ENCODE measurements at places on chromosomes 4 and X. TPM values are rescaled to one million over a fixed set of nuclear protein-coding genes. Genes with fewer than 3 reads are reported as not detected.

The F9 gene
- total RNA-seq: 0.08 TPM

The TSC22D3 gene
- total RNA-seq: 7.2 TPM

The CSAG1 gene
- total RNA-seq: not detected

The PDE5A gene
- 114 TPM for total RNA-seq

The REPS2 gene
- total RNA-seq: 4.5 TPM

The DGKK gene
- total RNA-seq: not detected

DNA sequence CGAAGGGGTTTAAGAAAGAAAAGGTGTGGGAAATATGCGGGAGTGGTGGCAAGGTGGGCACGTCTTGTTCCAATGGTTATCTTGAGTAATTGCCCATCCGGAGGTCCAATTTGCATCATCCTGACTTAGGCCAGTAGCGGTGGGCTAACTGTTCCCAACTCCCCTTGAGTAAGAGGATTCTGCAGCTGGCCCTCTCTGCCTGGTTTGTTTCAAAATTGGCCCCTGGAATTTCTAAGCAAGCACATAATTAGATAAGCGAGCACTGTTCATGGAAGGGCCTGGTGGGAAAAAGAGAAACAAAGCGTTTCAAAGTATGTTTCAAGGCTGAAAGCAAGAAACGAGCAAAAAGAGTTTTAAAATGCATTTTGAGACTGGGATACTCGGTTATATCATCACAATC lies 198.2 kb downstream of the CEP135 start:
- DNase-seq: no peak

- no peak for DNase-seq
Observed at GRCh38 chrX:26376037-26376708, 160.2 kb downstream of the MAGEB5 start.

DNA sequence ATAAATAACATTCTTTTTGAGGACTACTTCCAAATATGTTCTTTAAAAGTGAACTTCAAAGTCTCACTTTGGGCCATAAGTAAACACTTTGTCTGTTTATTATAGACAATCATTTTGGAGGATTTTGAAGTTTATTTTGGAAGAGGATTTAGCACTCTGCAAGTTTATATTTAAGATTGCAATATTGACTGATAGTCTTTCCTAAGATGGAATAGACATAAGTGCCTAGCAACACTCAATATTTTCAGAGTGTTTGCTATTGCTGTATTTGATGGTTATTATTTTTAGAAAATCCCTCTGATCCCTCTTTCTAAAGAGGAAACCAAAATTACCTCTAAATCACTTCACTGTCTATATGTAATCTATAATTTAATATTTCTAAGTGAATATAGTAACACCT lies 42.8 kb upstream of the MAD2L1 start:
- no peak for DNase-seq

- DNase-seq: no peak
Observed at GRCh38 chrX:2346158-2346557, 154.6 kb downstream of the DHRSX start.

GRCh38 chrX:135432881-135433521 lies 11.3 kb downstream of the SMIM10L2A start:
- no peak for DNase-seq

GRCh38 chrX:56813318-56813837 lies 84.3 kb downstream of the NBDY start:
- DNase-seq: no peak

DNA sequence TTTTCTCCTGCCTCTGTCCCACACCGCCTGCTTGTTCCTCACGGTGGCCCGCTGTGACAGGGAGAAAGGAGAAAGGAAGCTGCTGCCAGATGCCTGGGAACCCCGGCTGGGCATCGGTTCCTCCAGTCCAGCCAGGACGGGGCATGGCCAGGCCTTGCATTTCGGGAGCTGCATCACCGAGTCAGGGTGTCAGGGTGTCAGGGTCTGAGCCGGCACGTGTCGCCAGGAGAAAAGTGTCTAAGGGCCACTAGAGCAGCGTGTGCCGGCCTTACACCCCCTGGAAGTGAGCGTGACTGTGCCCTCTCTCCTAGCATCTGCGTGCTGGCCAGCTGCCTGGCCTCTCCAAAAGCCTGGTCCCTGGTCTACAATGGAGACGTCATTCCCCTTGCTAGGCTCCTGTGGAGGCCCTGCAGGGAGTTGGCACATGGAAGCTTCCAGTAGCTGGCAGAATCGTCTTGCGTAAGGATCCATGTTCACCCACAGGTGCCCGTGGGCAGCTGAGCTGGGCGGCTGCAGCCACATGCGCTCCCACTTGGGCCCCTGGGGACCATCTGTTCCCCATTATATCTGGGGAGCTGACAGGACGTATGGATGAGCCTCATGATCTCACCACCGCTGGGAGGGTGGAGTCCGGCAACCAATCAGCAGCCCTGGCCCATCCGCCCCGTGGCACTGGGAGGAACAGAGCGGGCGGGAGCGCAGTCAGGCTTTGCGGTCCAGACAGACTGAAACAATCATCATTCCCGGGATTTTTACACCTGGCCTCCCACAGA lies 39.9 kb upstream of the HMX1 start:
- no peak for DNase-seq

GRCh38 chr4:143184217-143184502 lies 557 bp upstream of the USP38 start:
- no peak for DNase-seq

DNA sequence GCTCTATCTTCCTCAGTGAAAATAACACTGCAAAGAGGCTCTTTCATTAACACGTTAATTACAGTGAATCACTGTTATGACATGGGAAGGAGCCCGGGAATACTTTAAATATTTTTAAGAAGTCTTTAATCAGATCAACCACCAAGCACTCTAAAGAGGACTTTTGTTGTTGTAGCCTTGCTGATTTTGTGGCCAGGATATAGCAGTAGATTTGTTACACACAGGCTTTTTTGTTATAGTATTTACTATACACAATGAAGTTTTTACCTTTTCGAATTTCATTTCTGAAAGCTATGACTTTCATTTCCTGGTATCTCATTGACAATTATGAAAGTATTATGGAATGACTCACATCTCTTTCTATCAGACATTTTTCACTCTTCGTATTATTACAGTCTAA lies 20.3 kb downstream of the FGF13 start:
- DNase-seq: no peak

DNA sequence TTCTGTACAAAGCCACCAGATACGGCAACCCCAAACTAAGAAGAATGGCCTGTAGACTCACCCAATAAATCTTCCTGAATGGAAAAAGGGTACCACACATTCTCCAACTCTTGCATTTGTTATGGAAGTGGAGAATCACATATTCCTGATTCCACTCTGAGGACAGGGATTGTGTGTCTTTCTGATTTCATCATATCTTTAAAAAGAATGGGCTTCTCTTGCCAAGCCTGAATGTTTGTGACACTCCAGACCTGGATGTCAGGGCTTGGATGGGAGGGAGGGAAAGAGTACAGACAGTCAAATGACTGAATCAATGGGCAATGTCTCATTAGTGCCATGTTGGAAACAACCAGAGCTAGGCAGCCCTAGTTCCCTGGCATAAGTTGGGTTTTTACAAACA lies 77.4 kb downstream of the PLAC1 start:
- DNase-seq: no peak

- DNase-seq: no peak
Observed at GRCh38 chr4:48651914-48652313, 128.2 kb downstream of the FRYL start.

- DNase-seq: no peak
Observed at GRCh38 chr4:169342906-169343564, 72.3 kb upstream of the SH3RF1 start.

- DNase-seq: no peak
Observed at GRCh38 chr4:81071013-81071412, 40.5 kb downstream of the BMP3 start.

DNA sequence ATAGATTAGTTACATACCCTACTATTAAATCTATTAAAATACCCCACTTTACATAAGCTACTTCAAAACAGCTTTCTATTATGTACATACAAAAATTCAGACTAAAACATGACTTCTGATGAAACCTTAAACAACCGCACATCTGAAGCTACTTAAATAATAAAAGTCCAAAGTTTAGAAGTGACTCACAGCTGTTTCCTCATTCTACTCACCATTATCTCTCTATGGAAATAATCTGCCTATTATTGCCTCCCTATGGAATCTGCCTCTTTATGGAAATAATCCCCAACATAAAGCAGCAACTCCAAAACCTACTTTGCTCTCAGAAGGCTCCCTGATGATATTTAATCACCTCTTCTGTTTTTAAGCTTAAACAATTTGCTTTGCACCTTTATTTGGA lies 15.7 kb upstream of the BANK1 start:
- no peak for DNase-seq

DNA sequence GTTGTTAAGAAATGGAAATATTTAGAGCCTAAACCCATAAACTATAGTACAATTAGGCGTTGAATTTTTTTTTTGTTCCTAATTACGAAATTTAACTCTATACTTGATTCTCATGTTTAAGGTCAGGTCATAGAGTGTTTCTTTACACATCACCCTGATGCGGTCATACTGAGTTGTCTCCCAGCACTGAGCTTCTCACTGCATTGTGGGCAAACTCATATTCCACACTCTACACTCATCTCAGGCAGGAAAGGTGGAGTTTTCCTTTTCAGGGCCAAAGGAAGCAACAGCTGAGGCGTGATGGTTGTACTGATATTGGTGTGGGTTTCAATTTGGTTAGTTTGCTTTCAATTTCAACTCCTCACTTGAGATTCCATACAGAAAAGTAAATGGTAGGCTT lies 75.4 kb downstream of the FAT4 start:
- peak; percentile 69 for DNase-seq

- no peak for DNase-seq
Observed at GRCh38 chrX:149572743-149573142, 14.5 kb downstream of the MAGEA9B start.
